Fibroblast of skin of right quadriceps (primary cell): ENCODE measurements at places on chromosomes 1 and 21.

DNA sequence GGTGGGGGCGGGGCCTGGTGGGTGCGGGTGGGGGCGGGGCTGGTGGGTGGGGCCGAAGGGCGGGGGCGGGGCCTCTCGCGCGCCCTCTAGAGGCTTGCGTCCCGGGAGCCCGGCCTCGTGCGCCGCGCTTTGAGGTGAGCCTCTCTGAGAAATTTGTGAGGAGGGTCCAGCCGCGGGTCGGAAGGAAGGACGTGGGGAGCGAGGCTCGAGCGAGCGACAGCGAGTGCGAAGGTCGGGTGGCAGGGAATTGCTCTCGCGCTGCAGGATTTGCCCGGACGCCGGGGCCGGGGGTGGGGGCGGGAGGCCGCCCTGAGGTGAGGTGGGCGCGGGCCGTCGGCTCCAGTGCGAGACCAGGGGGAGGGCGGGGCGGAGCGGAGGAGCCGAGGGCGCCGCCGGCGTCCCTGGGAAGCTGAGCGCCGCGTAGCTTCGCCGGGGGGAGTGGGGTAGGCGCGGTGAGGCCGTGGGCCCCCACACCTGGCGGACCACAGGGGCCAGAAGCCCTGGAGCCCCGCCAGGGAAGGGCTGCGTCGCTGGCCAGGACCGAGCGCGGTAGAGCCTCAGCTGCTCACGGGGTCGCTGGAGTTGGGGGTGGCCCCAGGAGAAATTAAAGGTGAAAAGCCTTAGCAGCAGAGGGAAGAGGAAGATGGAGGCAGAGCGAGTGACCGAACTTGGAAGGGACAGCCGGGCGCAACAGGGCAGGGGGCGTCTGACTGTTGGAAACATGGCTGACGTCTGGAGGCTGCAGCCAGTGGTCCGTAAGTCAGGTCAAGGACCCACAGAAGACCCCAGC, 754 bp upstream of the LSS start:
- no peak for DNase-seq

- DNase-seq: no peak
Observed at GRCh38 chr21:40051801-40052200, 184.6 kb downstream of the PCP4 start.

GRCh38 chr21:42286416-42286815, 28.8 kb downstream of the TFF3 start:
- no peak for DNase-seq

- no peak for DNase-seq
Observed at GRCh38 chr1:67636146-67636545, 48.9 kb upstream of the GADD45A start.

- no peak for DNase-seq
Observed at GRCh38 chr1:230393722-230394121, 32.4 kb downstream of the PGBD5 start.

- DNase-seq: no peak
Observed at GRCh38 chr1:67863637-67864036, 30.4 kb upstream of the GNG12 start.

- DNase-seq: no peak
Observed at GRCh38 chr1:10788592-10789006, 7.8 kb downstream of the CASZ1 start.

- DNase-seq: no peak
Observed at GRCh38 chr21:36052860-36053714, 7.2 kb downstream of the SETD4 start.

GRCh38 chr1:7517611-7518330, 253.3 kb upstream of the VAMP3 start:
- DNase-seq: no peak

DNA sequence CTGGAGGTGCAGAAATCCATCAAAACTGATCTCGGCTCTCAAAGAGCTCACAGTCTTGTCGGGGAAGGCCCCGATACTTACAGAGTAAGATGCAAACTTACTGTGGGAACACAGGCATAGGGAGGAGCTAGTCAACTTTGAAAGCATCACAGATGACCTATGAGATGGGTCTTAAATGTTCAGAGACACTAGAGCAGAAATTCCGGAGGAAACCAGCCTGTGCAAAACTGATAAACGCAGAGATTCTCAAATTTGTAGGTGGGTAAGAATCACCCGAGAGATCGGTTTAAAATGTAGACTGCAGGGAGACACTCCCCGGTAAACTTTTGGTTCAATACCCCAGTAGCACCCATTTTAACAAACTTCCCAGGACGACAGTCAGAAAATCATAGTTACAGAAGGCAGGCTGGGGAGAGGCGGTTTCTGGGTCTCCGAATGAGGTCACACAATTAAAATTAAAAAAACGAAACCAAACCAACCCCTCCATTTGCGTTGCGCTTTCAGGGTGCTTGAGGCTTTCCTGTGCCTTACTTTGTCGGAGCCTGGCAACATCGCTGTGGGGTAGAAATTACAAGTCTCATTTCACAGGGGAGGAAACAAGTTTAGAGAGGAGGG, 755 bp upstream of the THRAP3 start:
- DNase-seq: peak; percentile 58

DNA sequence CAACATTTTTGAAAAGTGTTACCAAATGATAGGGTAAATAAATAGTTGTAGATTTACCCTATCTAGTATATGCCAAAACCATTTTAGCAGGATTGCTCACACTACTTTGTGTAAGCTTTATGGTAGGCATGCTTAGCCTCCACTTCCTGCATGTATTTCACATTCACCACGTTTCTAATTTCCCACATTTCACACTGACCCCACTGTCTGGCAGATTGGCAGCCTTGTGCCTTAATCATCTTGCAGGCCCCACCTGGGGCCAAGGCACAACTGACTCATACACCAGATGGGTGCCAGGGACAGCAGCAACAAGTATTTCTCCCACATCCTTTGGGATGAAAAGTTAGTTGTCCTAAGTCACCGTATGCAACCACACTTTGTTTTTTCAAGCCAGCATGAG, 21.2 kb upstream of the CENPF start:
- DNase-seq: peak; percentile 85

GRCh38 chr21:29185633-29186032, 55.2 kb downstream of the MAP3K7CL start:
- no peak for DNase-seq

- peak; percentile 16 for DNase-seq
Observed at GRCh38 chr1:70075761-70076160, 129.6 kb downstream of the LRRC40 start.

GRCh38 chr1:217392441-217392840, 238.4 kb downstream of the GPATCH2 start:
- DNase-seq: no peak

- DNase-seq: no peak
Observed at GRCh38 chr1:232766241-232766890, 38.9 kb upstream of the MAP10 start.

GRCh38 chr1:37795340-37796125, 1.9 kb downstream of the MANEAL start:
- DNase-seq: peak; percentile 38

GRCh38 chr1:242546849-242547729, 22.6 kb upstream of the PLD5 start:
- no peak for DNase-seq

DNA sequence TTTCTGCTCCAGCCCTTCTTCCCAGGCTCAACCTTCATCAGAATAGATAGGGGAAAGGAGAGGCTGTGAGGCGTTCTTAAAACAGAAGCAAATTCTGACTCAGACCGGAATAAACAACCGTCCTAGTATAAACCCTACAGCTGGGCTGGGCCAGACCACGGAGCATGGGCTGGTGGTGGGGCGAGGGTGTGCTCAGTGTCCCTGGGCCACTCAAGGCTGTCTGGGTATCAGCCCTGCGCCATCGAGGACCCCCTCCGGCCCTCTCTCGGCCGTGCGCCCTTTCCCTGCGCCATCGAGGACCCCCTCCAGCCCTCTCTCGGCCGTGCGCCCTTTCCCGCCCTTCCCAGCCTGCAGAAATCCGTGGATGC, 36.0 kb downstream of the CAPN2 start:
- DNase-seq: peak; percentile 45

- no peak for DNase-seq
Observed at GRCh38 chr1:83998205-83998497, 781 bp downstream of the TTLL7 start.

DNA sequence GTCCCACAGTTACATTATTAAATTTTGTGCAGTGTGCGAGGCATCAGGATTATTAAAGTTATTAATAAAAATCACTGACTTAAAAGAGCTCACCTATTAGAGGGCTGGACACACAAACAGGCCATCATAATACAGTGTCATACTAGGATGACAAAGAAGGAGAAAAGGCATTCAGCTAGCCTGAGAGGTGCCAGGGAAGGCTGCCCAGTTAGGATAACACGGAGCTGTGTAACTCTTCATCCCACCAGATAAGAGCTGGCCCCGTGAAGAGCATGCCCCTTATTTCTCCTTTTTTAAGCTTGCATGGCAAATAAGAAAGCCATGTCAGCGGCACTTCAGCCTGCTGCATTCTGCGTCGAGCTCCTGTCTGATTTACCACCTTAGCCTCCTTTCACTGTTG, 109.5 kb downstream of the KCNK1 start:
- no peak for DNase-seq

- DNase-seq: peak; percentile 45
Observed at GRCh38 chr1:44275991-44276405, 62.7 kb downstream of the DMAP1 start.

DNA sequence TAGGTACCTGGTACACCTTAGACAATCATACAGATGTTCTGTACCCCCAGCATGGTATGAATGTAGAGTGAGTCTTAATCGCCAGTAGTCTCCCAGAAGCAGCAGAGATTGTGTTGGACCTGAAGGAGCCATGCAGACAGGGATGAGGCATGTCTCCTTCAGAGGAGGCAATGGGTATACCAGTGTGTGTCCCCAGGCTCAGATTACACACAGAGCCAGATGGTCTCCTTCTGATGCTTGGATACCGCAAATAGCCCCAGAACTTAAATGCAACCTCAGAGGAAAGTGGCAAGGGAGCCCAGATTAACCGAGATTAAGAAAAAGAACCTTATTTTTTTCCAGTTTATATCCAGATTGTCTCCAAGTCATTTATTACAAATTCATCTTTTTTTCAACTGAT, 96.8 kb upstream of the C21orf91 start:
- DNase-seq: no peak

GRCh38 chr1:36534711-36535412, 52.1 kb upstream of the CSF3R start:
- DNase-seq: no peak

DNA sequence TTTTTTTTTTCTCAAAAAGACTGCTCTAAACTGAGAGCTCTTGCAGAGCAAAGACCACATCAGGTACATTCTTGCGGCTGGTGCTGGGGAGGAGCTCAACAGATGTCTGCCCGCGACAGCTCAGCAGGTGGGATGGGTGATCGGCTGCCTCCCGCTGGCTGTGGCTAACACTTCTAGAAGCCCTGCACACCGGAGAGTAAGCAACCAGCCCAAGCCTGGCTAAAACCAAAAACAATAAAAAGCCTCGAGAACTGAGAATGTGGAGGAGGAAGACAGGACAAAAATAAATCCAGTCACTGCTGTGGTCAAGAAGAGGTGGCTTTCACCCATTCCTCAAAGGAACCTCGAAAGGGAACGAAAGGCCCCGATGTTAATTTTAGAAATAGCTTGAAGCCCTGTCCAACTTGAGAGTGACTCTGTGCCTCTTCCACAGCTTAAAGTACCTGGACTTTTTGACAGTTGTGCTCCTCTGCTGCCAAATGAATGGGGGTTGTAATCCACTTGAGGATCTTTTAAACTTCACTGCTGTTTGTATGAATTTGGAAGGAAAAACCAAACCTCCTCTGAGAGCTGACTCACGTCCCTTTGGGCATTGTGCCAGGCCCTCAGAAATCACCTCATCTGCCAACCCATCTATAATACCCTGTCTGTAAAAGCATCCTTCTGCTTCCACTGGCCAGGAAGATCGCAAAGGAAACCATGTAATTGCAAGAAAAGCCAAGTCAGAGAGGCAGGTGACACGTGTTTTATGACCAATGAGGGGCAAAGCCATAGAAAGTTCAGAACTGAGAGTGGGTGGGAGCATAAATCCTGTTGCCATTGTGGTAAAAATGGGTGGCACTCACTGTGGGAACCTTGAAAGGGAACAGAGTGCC, 78.6 kb downstream of the KCNN3 start:
- DNase-seq: peak; percentile 36

DNA sequence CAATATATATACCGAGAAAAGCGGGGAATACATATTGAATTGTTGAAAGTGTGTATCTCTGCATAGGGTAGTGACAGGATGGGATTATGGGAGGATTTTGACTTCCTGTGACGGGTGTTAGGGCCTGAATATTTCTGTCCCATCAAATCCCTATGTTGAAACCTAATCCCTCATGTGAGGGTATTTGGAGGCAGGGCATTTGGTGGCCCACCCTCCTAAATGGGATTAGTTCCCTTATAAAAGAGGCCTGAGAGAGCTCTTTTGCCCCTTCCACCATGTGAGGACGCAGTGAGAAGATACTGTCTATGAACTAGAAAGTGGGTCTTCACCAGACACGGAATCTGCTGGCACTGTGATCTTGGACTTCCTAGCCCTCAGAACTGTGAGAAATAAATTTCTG, 137.3 kb downstream of the ZSCAN20 start:
- DNase-seq: no peak

DNA sequence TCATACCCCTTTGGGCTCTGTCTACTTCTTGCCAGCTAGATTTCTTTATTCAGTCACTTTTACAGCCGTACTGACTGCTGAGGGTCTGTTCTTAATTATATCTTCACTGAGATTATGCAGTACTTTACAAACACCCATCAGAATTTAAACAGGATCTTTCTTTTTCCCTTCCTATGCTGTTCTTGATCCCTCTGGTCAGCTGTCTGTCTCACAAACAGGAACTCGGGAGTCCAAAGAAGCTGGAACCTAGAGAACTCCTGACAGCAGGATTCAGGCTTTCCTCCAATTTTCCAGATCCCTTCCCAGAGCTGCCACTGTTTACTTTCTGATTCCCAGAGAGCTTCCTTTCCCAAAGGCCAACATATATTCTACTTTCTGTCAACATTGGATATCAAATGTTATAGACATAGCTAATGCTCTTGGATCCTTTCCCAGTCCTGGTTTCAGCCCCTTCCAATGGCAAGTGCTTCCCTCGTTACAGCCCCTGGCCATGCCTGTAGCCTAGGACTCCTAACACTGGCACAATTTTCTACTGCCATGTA, 59.5 kb downstream of the ATP2B4 start:
- DNase-seq: peak; percentile 50

DNA sequence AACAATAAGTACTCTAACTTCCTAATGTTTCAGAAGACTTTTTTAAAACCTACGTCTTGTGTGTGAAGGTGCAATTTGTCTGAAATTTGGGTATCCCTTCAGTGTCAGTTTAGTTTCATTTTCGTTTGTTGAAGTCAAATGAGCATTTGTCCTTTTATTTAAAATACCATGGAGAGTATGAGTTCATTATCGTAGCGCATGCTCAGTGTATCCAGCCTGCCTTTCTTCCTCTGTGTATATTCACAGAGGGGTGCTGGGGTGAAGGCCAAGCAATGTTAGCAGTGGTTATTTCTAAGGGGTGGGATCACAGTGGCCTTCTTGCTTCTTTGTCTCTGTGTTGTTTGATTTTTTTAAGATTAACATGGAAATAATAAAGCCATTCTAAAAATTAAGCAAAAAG, 43.2 kb downstream of the CNN3 start:
- DNase-seq: peak; percentile 51

GRCh38 chr1:67052741-67053534, 1.0 kb downstream of the SLC35D1 start:
- peak; percentile 28 for DNase-seq
